ENCODE measurements at places on chromosomes 5 and 9.

DNA sequence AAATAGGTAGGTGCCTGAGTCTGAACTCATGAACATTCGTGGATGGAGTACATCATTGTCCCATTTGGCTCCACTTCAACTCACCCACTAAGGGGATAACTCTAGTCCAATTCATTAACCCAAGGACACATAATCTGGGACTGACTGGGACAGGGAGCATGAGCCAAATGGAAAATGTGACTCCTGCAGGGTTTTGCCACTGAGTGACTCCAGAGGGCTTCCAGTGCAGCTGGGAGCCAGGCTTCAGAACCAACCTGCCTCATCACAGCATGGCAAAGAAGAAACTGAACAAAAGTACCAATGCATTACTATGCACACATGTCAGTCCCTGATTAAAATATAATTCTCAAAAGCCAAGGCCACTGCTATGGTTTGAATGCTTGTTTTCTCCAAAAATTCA, 159.7 kb upstream of the SNX2 start:
- DNase-seq = no peak

DNA sequence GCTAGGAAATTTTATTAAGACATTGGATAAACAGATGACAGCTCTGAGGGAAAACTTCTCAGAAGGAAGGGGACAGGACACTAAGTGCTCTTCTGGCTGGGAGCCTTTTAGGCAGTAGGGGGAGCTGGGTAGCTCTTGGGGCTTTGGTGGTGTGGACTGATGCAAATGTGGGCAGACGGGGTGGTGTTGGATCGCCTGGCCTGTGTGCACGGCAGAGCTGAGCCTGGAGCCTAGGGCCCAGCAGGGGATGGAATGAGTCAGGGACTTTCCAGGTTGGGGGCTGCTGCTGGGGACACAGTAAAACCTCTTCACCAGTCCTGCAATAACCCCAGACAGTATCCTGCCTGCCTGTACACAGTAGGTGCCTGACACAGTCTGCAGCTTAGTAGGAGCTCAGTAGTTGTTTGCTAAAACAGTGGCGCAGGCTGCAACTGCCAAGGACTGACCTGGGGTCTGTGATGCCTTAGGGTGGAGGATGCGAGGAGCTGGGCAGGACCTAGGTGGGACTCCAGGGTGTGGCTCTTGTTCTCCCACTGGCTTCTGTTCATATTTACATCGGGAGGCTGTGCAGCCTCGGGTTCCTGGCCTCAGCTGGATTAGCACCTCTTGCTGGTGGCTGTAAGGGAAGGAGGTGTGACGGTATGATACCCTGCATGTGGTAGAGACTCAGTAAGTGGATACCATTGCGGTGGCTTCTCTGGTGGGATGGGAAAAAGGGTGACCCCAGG, 83.8 kb downstream of the DAB2IP start:
- no peak for DNase-seq

DNA sequence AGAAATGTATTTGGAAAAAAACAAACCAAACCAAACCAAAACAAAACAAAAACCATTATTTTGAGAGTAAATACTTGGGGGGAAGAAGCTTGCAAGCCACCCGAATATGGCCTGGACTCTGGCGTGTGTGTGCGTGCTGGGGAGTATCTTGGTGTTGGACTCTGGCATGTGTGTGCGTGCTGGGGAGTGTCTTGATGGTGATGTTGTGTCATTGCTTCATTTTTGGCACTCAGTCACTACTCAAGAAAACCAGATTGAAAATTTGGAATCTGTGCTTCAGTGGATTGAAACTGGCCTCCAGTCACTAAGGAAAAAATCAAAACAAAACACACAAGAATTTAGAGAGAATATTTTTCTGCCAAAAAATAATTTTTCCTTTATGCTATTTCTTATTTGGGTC, 76.1 kb downstream of the ARRDC3 start:
- DNase-seq = no peak

DNA sequence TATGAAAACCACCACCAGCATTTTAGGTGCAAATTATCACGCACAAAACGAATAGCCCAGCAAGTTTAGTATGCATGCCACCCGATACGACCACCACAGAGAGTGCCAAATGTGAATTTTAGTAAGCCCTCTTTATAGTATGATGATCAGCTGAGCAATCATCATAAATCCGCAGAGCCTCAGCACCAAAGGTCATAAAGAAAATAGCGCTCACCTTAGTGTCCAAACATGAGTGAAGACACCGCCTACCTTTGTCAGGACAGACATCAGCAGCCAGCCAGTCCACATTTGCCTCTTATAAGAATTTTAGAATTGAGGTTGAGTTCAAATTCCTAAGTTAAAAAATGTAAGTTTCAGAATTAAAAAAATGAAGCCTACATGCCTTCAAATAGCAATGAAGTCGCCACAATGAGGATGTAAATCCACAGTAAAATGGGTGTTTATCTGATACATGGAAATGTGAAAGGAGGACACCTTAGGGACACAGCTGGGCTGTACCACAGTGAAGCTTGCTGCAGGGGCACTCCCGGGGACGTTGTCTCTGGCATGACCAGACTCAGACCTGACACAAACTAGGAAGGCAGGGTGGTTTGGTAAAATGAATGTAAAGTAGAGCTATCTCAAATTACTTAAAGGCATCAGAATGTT, 149.0 kb downstream of the AUH start:
- DNase-seq = no peak

DNA sequence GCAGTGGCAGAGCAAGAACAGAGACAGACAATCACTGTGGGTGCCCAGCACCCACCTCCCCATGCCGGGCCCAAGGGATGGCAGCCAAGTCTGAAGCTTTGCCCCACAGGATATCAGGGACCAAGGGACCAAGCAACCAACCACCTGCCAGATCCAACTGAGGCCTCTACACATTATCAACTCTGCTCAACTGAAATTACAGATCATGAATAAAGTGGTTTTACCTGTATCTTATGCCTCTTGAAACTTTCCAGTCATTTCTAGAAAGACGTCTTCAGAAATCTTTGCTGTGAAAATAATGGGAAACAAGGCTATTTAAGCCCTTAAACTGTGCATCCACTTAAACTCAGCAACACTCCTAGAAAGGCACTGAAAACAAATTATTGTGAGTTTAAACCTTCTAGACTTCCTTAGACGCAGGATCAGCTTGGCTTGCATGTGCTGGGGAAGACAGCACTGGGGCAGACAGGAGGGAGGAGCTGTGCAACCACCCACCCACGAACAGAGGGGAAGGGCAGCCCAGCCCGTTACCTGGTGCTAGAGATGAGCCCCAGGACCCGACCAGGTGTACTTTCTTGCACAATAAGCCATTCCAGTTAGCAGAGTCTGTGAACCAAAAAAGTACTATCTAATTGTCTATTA, 80.0 kb downstream of the SEMA4D start:
- peak; percentile 33 for DNase-seq

GRCh38 chr9:38058452-38059232, 10.4 kb downstream of the SHB start:
- DNase-seq = no peak

Data from CD4-positive, alpha-beta T cell treated with Interferon alpha-2 for 1 hour (primary cell).